ENCODE measurements at places on chromosomes 4 and X.
A peak's percentile ranks its signal among the peaks of the same experiment; 100 is the strongest.

DNA sequence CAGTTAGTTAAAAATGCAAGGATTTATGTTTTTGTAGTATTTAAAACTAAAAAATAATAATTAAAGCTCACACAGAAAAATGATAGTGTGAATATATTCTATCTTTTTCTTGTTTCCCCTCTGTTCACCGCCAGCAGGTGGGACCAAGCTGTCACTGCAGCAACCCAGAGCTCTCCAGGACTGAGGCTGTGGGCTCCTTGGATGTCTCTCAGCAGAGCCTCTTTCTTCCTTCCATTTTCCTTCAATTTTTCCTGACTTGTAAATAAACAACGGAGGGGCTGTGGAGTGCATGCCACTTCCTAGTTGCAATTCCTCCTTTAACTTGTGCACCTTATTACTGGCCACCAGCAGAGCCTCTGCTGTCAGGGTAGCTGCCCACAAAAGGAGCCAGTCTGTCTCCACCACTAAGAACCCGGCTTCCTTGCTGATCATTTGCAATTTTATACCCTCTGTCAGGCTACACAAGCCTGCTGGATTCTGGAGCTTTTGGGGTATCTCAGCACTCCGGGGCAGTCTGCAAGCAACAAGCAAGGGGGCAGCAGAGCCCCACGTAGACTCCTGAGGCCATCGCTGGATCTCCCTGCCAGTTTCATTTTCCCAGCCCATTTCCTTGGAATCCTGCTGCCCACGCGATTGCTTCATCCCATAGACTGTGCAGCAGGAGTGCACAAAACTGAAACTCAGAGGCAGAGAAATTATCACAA is 1467.4 kb downstream of the C4orf33 start:
- DNase-seq: no peak

- peak; percentile 60 for DNase-seq
These were observed at the start of gene SLC9B2 for GRCh38 chr4:103076747-103077347. Gene SLC9B2, minus strand, starts transcription at chr4:103076761. Its CDS starts 9,211 bp downstream, at chr4:103067550.

- no peak for DNase-seq
These were observed 166.5 kb downstream of the MAML3 start for GRCh38 chr4:139987502-139987850.

- DNase-seq: no peak
These were observed 98.3 kb upstream of the GALNTL6 start for GRCh38 chr4:171714791-171715454.

- peak; percentile 11 for DNase-seq
These were observed 2.4 kb downstream of the TFDP3 start for GRCh38 chrX:133215747-133216146.

DNA sequence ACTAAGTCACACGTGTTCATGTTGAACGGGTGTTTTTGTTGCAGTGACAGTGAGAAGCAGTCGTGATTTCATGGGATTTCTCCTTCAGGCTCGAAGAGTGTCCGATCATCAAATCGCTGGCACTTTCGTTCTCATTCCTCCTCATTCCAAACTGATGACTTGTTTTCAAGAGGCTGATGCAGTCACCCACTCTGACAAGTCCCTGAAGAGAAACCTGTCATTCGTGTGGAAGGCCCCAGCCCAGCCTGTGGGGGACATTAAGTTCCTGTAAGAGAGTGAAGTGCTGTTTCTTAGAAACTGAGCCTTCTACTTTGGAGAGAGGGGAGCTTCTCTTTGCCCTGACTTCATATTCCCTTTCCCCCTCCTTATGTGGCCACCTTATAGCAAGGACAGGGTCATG is 8.0 kb downstream of the REELD1 start:
- DNase-seq: no peak

GRCh38 chr4:181548873-181549575 is 694.2 kb upstream of the TENM3 start:
- DNase-seq: no peak

DNA sequence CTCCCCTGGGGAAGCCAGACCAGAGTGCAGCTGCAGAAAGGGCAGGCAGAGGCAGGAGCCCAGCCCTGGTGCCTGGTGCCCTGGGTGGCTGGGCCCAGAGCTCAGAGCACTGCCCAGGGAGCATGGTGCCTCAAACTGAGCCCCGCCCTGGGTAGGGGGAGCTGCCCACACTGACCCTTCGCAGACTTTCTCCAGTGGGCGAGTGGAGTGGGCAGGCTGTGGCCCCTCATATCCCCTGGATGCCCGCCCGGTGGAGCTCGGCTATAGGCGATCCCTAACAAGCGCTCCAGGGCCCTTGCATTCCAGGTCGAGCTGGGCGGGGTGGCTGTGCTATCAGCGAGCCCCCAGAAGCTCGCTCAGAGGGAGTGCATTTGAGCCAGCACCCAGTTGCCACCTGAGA is 17.1 kb upstream of the ADRA2C start:
- no peak for DNase-seq

DNA sequence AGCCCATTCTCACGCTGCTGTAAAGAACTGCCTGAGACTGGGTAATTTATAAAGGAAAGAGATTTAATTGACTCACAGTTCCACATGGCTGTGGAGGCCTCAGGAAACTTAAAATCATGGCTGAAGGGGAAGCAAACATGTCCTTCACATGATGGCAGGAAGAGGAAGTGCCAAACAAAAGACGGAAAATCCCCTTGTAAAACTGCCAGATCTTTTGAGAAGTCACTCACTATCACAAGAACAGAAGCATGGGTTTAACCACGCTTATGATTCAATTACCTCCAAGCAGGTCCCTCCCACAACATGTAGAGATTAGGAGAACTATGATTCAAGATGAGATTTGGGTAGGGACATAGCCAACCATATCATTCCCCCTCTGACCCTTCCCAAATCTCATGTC is 335.5 kb downstream of the IL15 start:
- peak; percentile 4 for DNase-seq

DNA sequence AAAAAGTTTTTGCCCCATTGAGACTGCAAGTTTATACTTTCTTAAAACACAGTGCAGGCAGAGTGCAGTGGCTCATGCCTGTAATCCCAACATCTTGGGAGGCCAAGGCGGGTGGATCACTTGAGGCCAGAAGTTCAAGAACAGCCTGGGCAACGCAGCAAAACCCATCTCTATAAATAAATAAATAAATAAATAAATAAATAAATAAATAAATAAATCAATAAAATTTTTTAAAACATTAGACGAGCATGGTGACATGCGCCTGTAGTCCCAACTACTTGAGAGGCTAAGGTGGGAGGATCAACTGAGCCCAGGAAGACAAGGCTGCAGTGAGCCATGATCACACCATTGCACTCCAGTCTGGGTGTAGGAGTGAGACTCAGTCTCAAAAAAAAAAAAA is 213.3 kb downstream of the LRBA start:
- DNase-seq: no peak

DNA sequence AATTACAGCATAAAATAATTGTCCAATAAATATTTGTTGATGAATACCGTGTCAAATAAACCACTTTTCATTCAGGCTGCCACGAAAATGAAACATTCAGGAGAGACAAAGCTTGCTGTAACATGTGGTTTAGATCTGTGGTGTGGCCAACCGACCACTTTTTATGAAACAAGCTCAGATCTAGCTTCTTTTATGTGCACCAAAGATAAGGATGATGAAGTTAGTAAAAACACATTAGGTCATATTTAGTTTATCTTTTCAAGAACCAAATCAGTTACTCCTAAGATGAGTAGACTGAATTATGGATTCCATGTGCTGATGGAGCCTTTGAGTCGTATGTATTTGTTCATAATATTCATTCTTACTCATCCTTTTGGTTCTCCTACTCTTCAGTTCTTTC is 35.8 kb downstream of the STOX2 start:
- DNase-seq: no peak

- no peak for DNase-seq
These were observed 8.3 kb upstream of the AFAP1 start for GRCh38 chr4:7947927-7948326.

- DNase-seq: no peak
These were observed 37.3 kb downstream of the SEC24D start for GRCh38 chr4:118798658-118799057.

DNA sequence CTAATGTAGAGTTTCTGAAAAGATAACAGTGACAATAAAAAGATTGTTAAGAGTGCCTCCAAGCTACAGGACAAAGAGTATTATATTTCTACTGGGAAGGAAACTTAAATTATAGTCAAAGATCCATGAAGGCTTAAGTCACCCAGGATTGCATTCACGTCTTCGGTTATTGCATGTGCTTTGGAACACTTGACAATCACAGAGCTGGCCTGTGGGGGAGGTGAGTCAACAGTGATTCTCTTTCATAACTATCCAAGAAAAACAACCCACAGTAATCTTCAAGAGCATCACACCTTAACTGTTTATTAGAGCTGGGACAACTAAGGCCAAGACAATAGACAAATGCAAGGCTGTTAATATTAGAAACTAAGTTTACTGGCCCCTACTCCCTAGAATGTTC is 40.3 kb downstream of the PDGFC start:
- peak; percentile 34 for DNase-seq

- no peak for DNase-seq
These were observed 19.1 kb downstream of the EIF4E start for GRCh38 chr4:98909646-98910401.

DNA sequence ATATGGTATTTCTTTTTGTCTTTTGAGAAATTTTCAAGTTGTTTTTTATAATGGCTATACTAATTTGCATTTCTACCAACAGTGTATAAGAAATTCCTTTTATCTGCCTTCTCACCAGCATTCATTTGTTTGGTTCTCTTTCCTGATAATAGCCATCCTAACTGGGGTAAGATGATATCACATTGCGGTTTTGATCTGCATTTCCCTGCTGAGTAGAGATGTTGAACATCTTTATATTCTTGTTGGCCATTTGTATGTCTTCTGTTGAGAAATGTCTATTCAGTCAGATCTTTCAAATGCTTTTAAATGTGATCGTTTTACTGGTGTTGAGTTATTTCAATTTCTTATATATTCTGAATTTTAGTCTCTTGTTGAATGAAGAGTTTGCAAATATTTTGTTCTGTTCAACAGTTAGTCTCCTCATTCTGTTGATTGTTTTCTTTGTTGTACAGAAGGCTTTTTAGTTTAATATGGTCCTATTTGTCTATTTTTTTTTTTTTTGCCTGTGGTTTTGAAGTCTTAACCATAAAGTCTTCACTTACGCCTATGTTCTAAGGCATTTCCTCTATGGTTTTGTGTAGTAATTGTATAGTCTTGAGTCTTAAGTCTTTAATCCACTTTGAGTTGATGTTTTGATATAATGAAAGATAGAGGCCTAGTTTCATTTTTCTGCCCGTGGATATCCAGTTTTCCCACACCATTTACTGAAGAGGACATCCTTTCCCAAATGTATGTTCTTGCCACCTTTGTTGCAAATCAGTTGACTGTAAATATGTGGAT is 1566.9 kb downstream of the STIM2 start:
- DNase-seq: no peak

- no peak for DNase-seq
These were observed 47.1 kb downstream of the PCDH7 start for GRCh38 chr4:30767147-30767845.

DNA sequence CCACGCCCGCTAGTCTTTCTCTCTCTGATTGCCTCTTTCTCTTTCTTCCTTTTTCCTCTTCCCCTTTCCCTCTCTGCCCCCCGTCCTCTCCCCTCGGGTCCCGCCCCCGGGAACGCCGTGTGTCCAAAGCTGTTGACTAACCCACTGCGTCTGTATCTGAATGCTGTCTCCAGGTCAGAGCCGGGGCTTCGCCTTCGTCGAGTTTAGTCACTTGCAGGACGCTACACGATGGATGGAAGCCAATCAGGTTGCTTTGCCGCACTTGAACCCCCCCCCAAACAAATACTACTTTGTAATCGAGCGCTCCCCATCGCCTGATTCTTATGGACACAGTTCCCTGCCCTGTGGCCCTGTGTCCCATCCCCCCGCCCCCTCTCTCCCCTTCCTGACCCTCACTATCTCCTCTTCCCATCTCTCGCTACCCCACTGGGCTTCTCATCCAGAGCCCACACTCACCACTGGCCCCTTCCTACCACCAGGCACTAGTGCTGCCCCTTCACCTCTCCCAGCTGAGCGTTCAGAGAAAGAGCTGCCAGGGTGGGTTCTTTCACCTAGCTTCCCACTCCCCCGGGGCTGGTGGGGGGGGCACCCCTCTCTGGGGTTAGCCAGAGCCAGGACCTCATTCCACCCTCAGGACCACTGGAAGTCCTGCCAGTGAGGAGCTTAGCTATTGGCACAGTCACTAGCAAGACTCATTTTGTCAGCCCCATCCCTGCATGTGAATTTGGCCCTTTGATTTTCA is 18.6 kb upstream of the UBA1 start:
- no peak for DNase-seq

Data from suppressor macrophage (primary cell).